Karpas-422 (cell line): ENCODE measurements at places on chromosomes 3 and 15. TPM values are rescaled to one million over a fixed set of nuclear protein-coding genes. Genes with fewer than 3 reads are reported as not detected.
A peak's percentile ranks its signal among the peaks of the same experiment; 100 is the strongest.

- no peaks in the 10 kb centered on the region for H3K4me1 ChIP-seq
- H3K27ac ChIP-seq: no peak overlapping the region
- H3K27me3 ChIP-seq: no peaks in the 10 kb centered on the region
- no peak for DNase-seq
- H3K36me3 ChIP-seq: no peaks in the 10 kb centered on the region
These were observed 86.5 kb upstream of the NMNAT3 start for GRCh38 chr3:139764069-139764905.

- no peaks in the 10 kb centered on the region for H3K36me3 ChIP-seq
- H3K4me3 ChIP-seq: no peak overlapping the region
- DNase-seq: no peak
- H3K27ac ChIP-seq: no peak overlapping the region
These were observed 34.1 kb downstream of the ZNF710 start for GRCh38 chr15:90035095-90035839.

GRCh38 chr3:144585408-144585807, 613.8 kb downstream of the DIPK2A start:
- no peaks in the 10 kb centered on the region for H3K4me1 ChIP-seq
- H3K27ac ChIP-seq: no peak overlapping the region
- no peaks in the 10 kb centered on the region for H3K27me3 ChIP-seq
- no peaks in the 10 kb centered on the region for H3K36me3 ChIP-seq
- no peak for DNase-seq

DNA sequence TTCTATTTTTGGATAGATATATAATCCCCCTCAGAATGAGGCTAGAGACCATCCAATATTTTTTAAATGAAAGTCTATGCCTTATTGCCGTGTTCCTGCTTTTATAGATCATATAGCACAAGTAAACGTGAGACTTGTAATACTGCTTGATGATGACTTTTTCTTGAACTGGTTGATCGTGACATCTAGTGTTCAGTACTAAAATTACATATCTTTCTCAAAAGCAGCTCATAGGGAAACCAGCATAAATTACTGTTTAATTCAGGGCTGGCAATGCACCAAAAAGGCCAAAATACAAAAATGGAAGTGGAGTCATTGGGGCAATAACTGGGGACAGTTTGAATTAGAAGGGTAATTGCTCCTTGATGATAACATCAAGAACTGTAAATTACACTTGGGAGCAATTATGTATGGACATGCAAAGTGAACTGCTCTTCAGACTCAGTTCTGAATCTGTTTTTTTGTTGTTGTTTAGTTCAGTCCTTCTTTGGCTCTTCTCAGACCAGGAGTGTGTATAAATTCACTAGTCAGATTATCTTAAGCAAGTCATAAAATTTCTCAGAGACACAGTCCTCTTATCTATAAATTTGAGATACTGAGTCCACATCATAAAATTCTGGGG, 325.3 kb downstream of the THSD4 start:
- no peak overlapping the region for H3K27ac ChIP-seq
- H3K27me3 ChIP-seq: no peaks in the 10 kb centered on the region
- no peak overlapping the region for H3K4me3 ChIP-seq
- H3K4me1 ChIP-seq: peaks cover 17% of the 10 kb centered on the region

- no peaks in the 10 kb centered on the region for H3K27me3 ChIP-seq
- no peak for DNase-seq
- no peak overlapping the region for H3K27ac ChIP-seq
- no peaks in the 10 kb centered on the region for H3K36me3 ChIP-seq
- no peak overlapping the region for H3K4me3 ChIP-seq
- H3K4me1 ChIP-seq: no peaks in the 10 kb centered on the region
These were observed 34.9 kb upstream of the CMC1 start for GRCh38 chr3:28206479-28206878.

- no peaks in the 10 kb centered on the region for H3K27me3 ChIP-seq
- peak overlapping the region; percentile 46; the same call in 1 of the 2 replicates for H3K27ac ChIP-seq
- peak overlapping the region; percentile 92 for H3K4me3 ChIP-seq
- peaks cover 5% of the 10 kb centered on the region for H3K36me3 ChIP-seq
- peaks cover 24% of the 10 kb centered on the region for H3K4me1 ChIP-seq
These were observed 587 bp downstream of the NPHP3 start for GRCh38 chr3:132721479-132722164.

DNA sequence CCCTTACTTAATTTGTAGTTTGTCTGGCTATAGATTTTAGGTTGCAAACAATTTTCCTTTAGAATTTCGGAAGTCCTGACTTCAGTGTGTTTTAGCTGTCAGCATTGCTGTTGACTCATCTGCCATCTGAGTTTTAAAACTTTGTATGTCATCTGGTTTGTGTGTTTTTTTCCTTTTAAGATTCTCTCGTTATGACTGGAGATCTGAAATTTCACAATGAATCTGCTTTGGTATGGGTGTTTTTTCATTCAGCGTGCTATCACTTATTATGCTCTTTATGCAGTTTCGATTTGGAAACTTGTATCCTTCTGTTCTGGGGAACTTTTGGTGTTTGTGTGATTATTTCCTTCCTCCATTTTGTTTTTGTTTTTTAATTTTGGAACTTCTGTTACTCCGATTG, 53.7 kb upstream of the ZNF280D start:
- H3K4me1 ChIP-seq: no peaks in the 10 kb centered on the region; the same call in none of the 2 replicates
- H3K27ac ChIP-seq: no peak overlapping the region
- no peak for DNase-seq
- H3K4me3 ChIP-seq: no peak overlapping the region
- H3K36me3 ChIP-seq: no peaks in the 10 kb centered on the region

- no peaks in the 10 kb centered on the region for H3K27me3 ChIP-seq
- H3K4me1 ChIP-seq: no peaks in the 10 kb centered on the region
- no peaks in the 10 kb centered on the region for H3K36me3 ChIP-seq
- H3K4me3 ChIP-seq: no peak overlapping the region
These were observed 64.5 kb downstream of the ALCAM start for GRCh38 chr3:105431200-105431599.

- H3K27ac ChIP-seq: no peak overlapping the region
- H3K27me3 ChIP-seq: no peaks in the 10 kb centered on the region
- peaks cover 20% of the 10 kb centered on the region for H3K4me1 ChIP-seq
- H3K36me3 ChIP-seq: no peaks in the 10 kb centered on the region
These were observed 8.6 kb upstream of the RPL29 start for GRCh38 chr3:52004163-52004787.

DNA sequence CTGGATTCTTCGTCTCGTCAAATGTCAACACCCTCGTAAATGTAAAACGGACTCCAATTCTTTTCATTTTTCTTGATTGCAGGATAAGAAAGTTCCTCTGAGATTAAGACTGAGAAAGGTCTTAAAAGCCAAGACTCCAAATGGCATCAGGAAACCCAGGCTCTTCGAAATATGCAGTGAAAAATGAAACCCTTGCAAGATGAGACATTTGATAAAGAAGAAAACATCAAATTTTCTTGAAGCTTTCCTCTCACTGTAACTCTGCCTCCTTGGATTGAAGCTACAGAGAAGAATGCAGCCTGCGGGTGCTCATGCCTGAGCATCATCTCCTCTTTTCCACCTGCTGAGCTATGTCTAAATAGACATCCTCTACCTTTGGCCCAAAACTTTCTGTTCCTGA, 342.4 kb upstream of the THBS1 start:
- no peak overlapping the region for H3K27ac ChIP-seq
- H3K36me3 ChIP-seq: no peaks in the 10 kb centered on the region
- H3K27me3 ChIP-seq: no peaks in the 10 kb centered on the region
- DNase-seq: no peak

DNA sequence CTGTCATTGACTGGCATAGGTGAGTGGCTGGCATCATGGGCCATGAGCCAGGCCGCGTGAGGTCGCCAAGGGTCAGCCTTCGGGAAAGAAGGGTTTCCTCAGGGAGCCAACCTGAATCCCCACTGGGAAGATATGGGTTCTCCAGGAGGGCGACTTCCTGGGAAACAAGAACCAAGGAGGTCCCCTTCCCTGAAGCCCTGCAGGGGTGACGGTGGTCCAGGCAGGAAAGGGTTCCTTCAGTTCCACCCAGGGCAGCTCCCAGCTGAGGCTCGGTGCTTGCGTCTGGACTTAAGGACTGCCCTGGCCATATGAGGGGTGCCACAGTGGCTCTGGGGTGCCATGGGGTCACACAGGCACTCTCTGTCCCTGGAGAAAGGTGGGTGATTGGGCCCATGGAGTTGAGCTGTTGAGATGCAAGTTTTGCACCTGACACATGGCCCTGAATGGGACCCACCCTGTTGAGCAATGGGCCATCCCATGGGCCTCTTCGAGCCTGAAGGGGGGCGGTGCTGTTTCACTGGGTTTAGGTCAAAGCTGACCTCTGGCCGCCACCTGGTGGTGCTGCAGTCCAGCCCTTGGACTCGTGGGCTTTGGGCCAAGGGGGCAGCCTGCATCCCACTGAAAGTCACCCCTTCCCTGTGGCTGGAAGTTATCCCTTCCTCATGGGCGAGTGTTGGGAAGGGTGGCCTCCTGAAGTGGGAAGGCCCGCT, 228.1 kb downstream of the SNRPN start:
- no peaks in the 10 kb centered on the region for H3K27me3 ChIP-seq
- H3K4me1 ChIP-seq: no peaks in the 10 kb centered on the region
- H3K36me3 ChIP-seq: no peaks in the 10 kb centered on the region
- no peak overlapping the region for H3K27ac ChIP-seq
- DNase-seq: no peak

GRCh38 chr3:46705751-46706552, 4.8 kb downstream of the TMIE start:
- DNase-seq: no peak
- H3K4me1 ChIP-seq: no peaks in the 10 kb centered on the region
- H3K27ac ChIP-seq: no peak overlapping the region

DNA sequence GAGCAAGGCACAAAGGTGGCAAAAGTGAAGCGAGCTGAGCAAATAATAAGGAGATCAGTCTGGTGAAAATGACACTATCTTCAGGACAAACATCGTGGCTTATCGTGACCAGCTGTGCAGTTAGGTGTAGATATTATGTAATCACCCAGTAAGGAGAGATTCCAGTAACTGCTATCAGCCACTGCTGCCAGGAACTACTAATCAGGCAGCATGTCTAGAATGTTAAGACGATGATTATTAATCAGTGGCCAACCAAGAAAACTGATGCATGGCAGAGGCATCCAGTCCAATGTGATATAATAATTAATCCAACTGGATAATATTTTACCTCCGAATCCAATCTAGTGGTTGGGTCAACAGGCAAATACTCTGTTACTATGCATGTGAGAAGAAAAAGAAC, 252.7 kb upstream of the ZPLD1 start:
- H3K4me3 ChIP-seq: no peak overlapping the region
- H3K27ac ChIP-seq: no peak overlapping the region
- no peaks in the 10 kb centered on the region for H3K27me3 ChIP-seq
- DNase-seq: no peak
- H3K36me3 ChIP-seq: no peaks in the 10 kb centered on the region

DNA sequence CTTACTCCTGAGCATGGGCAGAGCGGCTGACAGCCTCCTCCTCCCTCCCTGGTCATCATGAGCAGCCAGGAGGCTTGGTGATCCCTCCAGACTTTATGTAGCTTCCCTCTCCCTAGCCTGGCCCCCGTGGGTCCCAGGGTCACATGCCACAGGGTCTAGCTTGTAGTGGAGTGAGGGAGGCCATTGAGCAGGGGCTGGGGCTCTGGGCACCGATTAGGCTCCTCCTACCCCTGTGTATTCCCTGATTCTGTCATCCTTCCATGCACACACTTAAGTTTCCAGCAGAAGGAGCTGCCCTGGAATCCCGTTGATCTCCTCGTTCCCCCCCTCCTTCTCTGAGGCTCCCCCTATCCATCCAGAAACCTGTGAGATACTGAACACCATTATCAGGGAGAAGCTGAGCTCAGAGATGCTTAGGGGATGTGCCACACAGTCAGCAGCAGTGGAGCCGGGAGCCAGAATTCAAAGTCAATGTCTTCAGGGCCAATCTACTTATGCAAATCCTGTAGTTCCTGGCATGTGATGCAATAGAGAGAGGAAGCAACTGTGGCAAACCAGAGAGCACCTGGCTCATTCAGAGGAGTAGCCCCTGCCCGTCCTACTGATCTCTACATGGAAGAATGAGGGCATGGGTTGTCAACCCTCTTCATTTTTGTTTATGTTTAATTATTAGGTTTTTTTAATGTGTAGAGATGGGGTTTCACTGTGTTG, 17.2 kb downstream of the CCDC33 start:
- H3K27ac ChIP-seq: no peak overlapping the region
- peaks cover 27% of the 10 kb centered on the region for H3K4me1 ChIP-seq
- no peak overlapping the region for H3K4me3 ChIP-seq
- peak; percentile 72 for DNase-seq

GRCh38 chr15:42331235-42331634, 28.1 kb upstream of the CAPN3 start:
- no peaks in the 10 kb centered on the region for H3K27me3 ChIP-seq
- no peak overlapping the region for H3K27ac ChIP-seq
- peaks cover 6% of the 10 kb centered on the region for H3K36me3 ChIP-seq

- peaks cover 32% of the 10 kb centered on the region for H3K4me1 ChIP-seq
- H3K27me3 ChIP-seq: no peaks in the 10 kb centered on the region
- H3K36me3 ChIP-seq: no peaks in the 10 kb centered on the region
- H3K27ac ChIP-seq: no peak overlapping the region
These were observed 86.8 kb downstream of the MYO5A start for GRCh38 chr15:52441841-52442240.

GRCh38 chr15:72983801-72984545, 68.3 kb upstream of the NEO1 start:
- H3K27ac ChIP-seq: no peak overlapping the region
- H3K36me3 ChIP-seq: no peaks in the 10 kb centered on the region
- no peaks in the 10 kb centered on the region for H3K4me1 ChIP-seq
- peaks cover 4% of the 10 kb centered on the region; the same call in 1 of the 2 replicates for H3K27me3 ChIP-seq
- H3K4me3 ChIP-seq: no peak overlapping the region
- DNase-seq: no peak

DNA sequence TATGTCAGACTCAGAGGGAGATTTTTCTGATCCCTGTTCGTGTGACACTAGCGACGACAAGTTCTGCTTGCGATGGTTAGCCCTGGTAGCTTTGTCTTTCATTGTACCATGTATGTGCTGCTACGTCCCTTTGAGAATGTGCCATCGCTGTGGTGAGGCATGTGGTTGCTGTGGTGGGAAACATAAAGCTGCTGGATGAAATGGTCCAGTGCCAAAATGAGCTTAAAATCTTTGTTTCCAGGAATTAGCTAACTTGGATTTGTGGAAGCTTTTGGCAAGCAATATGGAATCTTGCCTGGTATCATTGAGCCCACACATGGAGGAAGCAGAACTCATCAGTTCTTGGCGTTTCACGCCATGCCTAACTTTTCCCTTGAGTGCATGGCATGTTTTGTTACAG, 98.8 kb downstream of the SPRED1 start:
- H3K4me1 ChIP-seq: no peaks in the 10 kb centered on the region
- H3K4me3 ChIP-seq: no peak overlapping the region
- no peak overlapping the region for H3K27ac ChIP-seq
- DNase-seq: no peak
- H3K36me3 ChIP-seq: no peaks in the 10 kb centered on the region; the same call in 1 of the 2 replicates
- H3K27me3 ChIP-seq: no peaks in the 10 kb centered on the region

CAMP gene
- total RNA-seq: 100 and 141 TPM in 2 replicates

TP63 gene
- not detected in 2 replicates for total RNA-seq

SECISBP2L gene
- total RNA-seq: 16.3 and 28.7 TPM in 2 replicates

GOLGA8T gene
- total RNA-seq: not detected in 2 replicates

EHHADH gene
- not detected in 2 replicates for total RNA-seq

AP3B2 gene
- 3.0 TPM in 1 of 2 replicates, not detected in the other for total RNA-seq
